ENCODE measurements at places on chromosomes 16 and 17.

DNA sequence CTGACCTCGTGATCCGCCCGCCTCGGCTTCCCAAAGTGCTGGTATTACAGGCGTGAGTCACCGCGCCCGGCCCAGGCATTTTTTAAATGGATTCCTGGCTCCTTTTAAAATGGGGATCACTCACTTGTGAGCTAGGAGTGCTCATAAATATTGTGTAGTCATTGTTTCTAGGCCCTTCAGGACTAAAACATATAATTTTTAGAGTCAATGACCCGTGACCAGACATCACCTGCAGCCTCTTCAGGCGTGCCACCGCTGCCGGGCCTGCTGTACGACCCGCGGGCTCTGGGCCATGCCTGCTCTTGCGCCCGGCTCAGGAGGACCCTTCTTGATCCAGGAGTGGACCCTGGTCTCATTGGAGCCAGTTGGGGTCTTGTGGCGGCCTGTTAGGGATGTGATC, 30.8 kb downstream of the EFCAB5 start:
- no peak for DNase-seq

- no peak for DNase-seq
Observed at GRCh38 chr17:76983075-76983775, 115.0 kb downstream of the MGAT5B start.

DNA sequence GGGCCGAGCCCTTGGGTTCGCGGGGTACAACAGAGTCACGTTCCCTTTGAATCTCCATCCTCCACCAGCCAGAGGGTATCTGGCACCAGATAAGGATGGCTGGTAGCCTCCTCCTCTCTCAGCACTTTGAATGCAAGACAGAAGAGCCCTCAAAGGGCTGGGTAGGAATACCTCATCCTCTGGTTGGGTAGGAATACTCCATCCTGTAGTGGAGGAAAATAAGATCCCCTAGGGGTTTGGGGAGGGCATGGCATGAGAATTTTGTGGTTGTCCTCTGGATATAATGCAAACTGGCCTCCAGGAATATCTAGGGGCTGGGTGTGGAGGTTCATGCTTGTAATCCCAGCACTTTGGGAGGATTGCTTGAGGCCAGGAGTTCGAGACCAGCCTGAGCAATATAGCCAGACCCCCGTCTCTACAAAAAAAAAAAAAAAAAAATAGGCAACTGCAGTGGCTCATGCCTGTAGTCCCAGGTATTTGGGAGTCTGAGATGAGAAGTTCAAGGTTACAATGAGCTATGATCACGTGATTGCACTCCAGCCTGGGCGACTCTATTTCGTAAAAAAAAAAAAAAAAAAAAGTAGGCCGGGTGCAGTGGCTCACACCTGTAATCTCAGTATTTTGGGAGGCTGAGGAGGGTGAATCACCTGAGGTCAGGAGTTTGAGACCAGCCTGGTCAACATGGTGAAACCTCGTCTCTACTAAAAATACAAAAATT, 2.7 kb downstream of the IGFBP4 start:
- no peak for DNase-seq

- DNase-seq = peak; percentile 4
Observed at GRCh38 chr16:14232106-14232864, 161.2 kb downstream of the MRTFB start.

GRCh38 chr17:36507266-36507665, 20.8 kb downstream of the ZNHIT3 start:
- no peak for DNase-seq

DNA sequence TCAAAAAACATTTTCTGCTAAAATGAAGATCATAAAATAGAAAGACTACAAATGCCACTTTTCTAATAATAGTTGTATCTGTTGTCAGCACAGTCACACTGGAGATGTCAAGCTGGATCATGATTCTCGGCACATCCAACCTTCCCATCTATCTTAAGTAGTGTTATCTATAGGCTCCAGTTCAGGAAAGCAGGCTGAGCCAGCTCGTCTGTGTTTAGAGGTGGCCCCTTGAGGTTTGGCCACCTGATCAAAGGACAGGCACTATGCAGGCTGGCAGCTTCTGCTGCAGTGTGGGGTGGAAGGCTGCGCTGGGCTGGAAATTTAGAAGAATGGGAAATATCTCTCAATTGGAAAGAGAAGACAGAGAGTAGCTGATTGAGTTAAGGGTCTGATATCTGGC, 32.4 kb downstream of the SMYD4 start:
- no peak for DNase-seq

DNA sequence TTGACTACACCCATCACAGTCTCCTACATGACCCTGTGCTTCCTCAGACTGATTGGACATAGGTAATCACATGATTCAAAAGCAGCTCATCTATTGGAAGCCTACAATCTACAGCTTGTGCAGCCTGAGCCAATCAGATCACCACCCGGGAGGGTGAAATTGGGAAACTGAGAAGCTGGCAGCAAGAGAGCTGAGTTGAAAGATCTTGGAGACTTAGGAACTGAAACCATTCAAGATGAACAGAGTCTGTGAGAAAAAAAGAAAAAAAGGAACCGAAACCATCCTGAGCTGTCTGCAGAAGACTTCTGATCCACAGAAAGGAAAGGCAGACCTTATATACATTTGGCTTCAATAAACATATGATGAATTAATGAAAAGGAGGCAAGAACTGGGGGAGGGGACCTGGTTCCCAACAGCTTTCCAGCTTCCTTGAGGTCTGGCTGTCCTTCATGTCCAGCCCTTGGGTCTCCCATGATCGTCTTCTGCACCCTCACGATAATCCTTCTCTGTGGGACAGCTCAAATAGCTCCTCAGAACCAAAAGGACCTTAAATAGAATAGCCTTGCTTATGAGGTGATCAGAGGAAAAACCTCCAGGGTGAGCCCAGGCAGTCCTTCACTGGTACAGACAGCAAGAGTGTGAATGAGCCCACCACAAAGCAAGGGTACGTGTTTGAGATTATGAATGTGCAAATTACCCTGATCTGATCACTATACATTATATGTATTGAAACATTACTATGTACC, 32.6 kb downstream of the PLXDC1 start:
- DNase-seq = no peak

DNA sequence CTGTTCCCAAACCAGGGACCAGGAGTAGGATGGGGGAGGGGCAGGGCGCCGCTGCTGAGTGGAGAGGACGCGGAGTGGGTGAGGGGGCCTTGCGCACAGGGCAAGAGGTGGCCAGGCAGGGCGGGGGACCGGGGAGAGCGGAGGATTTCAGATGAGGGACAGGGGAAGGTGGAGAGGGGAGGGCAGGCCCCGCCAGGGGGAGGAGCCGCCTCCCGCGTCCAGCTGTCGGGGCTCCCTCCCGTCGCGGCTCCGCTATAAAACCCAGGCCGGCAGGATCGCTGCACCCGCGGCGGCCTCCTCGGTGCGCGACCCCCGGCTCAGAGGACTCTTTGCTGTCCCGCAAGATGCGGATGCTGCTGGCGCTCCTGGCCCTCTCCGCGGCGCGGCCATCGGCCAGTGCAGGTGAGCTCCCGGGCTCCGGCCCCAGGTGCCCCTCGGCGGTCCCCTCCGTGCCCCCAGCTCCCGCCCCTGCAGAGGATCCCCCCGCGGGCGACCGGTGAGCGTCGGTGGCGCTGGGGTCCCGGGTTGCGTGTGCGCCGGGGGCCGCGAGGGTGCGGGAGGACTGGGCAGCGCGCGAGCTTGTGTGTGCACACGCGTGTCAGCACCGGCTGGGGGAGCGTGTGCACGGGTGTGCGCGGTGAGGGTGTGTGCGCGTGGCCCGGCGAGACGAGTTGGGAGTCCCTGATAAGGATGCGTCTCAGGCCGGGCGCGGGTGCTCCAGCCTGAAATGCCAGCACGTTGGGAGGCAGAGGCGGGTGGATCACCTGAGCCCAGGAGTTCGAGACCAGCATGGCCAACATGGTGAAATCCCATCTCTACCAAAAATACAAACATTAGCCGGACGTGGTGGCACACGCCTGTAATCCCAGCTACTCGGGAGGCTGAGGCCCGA, at the start of gene CA4:
Gene CA4, plus strand, starts transcription at position 283 of the 892 bp plus-strand sequence. Its CDS starts 62 bp downstream, at position 345.
- DNase-seq = no peak

DNA sequence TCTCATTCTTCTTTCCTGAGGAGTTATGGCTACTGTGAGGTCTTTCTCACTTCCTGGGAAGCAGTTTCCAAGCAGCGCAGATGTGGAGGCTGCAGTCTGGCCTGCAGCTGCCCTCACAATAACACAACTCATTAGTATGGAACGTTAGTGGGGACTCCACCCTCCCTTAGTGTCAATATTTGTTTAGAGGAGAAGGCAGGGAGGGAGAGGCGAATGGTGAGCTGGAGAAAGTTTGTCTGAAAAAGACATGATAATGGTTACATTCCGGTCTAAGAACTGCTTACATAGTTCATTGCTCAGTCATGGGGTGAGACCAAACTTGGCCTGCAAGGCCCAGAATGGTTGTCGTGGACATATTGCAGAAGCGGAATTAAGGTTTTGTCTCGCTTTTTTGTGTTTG, 170.2 kb downstream of the HS3ST3B1 start:
- DNase-seq = no peak

All from A673 (cell line).